ENCODE measurements at places on chromosomes 5 and 9.

- peak; percentile 49 for DNase-seq
Measured at GRCh38 chr9:132169672-132170392, 8.0 kb downstream of the NTNG2 start.

- DNase-seq, result no peak
Measured at GRCh38 chr5:169893571-169893970, 86.7 kb downstream of the INSYN2B start.

DNA sequence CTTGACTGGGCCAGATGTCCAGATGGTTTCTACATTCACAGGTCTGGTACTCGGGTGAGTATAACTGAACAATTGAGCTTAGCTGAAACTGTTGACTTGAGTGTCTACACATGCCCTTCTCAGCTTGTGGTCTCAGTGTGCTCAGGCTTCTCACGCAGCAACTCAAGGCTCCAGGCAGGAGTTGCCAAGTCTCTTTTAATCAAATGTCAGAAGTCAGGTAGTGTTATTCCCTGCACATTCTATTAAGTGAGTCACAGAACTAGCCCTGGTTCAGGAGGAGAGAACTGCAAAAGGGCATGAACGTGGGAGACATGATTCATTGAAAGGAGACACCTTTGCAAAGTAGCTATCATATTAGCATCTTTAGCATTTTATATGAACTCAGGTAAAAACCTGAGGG is 199.3 kb upstream of the ACTBL2 start:
- DNase-seq, result no peak

DNA sequence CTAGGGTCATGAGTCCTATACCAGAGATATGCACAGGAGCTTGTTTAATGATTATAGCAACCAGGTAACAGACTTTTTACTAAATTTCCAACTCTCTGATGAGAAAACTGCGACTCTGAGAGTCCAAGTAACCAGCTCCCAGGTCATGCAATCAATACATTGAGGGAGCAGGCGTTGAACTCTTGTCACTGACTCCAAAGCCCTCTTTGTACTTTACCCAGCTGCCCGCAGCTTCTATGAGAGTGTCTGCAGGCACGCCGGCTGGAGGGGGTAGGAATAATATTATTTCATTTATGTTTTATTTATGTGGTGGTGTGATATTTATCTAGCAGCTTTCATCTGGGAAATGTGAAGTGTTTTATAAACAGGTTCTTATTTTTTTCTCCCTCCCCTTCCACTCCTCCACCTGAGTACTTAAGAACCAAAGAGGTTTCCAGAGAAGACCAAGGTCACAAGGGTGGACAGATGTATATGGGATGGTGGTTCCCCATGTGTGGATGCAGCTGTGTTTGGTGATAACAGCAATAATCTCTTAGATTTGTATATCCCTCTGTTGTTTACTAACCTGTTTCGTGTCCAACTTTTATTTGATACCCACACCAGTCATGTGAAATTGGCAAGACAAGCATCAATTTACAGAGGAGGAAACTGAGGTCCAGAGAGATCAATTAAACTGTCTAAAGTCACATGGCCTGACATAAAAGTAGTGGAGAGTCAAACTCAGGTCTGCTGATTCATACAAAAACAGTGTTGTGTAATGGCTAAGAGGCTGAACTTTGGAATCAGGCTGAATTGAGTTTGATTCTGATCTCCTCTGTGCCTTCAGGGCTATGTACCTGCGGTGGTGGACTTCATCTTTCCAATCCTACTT is 140.2 kb upstream of the TRIM32 start:
- DNase-seq, result peak; percentile 65
